Activated naive CD4-positive, alpha-beta T cell treated with Interleukin-2 at 50 U/mL for 16 hours (primary cell): ENCODE measurements at places on chromosomes 2 and 18.

DNA sequence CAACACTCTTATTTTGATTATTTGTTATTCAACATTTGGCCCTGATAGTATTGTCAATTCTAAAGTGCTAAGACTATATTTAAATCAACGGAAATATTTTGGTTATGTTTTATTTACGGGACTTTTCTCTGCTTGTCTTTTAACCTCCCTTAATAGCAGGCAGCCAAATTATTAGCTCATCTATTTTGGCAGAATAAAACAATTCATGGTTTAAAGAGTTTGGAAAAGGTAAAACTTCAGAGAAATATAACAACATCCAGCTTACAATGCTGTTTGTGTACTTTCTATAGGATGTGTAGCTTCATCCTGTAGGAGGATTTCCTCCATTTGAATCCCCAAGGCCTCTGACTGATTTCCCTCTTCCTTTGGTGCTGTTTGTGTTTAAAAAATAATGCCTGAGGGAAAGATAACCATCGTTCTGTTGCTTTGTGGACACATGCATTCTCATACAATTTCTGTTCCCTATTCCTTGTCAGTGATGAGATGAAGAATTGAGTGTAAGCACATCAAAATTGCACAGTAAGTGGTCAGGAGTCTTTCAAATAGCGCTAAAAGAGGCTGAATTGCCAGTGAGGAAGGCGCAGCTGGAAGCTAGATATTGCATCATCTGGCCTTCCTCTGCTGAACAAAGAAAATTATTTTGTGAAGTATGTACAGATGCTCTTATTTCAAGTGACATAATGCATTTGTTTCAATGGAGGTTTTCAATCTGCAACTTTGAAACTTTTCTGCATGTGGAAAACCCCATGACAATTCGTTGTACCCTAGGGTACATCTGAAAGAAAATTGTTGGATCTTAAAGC lies 80.3 kb downstream of the CD28 start:
- no peak for DNase-seq

GRCh38 chr2:1224901-1225300 lies 188.4 kb upstream of the TPO start:
- DNase-seq, result no peak

DNA sequence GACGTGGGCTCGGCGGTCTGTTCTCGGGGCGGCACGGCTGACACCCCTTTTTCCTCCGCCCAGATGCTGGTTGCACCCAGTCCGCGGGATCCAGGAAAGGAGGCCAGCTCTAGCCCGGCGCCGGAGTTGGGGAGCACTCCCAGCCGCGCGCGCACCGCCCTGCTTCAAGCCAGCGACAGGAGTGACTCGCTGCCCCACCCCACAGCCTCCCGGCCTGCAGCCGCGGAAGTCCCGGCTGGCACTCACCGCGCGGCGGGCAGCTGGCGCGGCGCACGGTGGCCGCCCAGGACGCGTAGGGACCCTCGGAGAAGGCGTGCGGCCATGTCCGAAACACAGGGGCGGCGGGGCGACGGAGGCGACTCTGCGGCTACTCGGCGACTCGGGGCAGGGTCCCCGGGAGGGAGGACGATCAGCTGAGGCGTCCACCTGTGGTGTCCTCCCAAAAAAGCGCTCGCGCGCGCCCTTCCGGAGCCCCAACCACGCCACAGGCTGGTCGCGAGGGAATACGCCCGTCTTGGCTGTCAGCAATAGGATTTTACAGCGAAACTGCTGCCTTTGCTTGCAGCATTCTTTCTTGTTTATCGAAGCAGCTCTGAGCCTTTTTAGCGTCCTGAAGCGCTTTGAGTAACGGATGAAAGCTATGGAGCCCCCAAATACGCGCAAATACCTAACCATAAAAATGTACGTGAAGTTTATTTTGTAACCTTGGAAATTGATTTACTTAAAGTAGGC lies at the start of gene ACADL:
ACADL (minus strand) TSS at position 507 of the 732 bp plus-strand sequence; CDS start at position 323, 184 bp downstream.
- no peak for DNase-seq

GRCh38 chr2:112920923-112921532 lies 10.1 kb downstream of the IL37 start:
- peak; percentile 7 for DNase-seq

DNA sequence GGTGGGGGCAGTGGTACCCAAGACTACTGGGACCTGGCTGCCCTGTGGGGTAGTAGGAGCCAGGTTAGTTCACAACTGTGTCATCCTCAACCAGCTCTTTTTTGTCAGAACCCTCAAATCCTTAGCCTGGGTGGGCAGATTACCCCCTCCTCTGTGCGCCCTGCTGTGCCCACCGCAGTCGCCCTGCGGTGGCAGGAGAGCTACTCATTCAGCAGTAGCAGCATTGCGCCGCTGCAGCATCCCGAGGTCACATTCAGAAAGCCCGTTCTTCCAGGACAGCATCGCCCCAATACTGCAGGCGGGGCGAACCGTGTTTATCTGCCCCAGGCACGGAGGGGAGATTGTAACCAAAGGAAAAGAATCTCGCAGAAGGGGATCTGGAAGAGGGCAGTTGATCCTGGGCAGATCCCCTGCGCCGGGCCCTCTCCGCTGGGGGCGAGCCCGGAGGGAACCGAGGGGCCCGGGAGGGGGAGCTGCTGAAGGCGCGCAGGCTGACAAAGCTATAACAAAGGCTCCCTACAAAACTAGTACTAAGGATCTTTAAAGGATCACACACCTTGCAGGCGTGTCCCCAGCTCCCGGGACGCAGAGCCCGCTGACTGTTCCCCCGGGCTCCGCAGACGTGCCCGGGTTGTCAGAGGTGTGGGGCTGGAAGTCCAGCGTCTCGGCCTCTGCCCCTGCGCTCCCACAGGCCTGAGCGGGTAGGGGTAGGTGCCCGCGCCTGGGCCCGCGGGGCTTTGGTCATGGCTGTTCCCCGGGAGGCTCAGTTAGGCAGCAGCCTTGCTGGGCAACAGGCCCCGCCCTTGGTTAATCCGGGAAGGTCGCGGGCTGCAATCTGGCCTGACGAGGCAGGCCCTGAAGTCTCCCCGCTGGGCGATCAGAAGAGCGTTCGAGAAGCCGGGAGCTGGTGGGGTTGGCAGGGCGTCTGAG lies 13.2 kb downstream of the POU3F3 start:
- DNase-seq, result no peak

GRCh38 chr2:74373985-74374384 lies 6.1 kb downstream of the DCTN1 start:
- DNase-seq, result no peak

DNA sequence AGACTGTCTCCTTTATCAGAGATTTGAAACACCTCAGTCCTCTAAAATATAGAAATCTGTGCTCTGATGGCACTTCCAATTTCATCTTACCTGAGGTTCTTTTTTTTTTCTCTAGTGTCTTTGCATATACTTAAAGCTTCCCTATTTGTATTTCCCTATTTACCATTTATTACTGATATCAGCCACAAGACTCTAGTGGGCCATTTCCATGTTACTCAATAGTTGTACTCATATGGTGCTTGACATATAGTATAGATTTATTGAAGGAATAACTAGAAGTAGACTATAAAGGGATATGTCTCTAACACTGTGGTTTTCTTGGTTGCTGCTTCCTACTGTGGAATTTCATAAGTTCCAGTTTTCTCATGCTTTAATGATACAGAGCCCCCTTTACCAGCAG lies 3.0 kb downstream of the RBM45 start:
- no peak for DNase-seq

GRCh38 chr2:85405201-85406059 lies 4.7 kb downstream of the CAPG start:
- peak; percentile 72 for DNase-seq

GRCh38 chr2:163198972-163199371 lies 360.4 kb upstream of the KCNH7 start:
- no peak for DNase-seq

DNA sequence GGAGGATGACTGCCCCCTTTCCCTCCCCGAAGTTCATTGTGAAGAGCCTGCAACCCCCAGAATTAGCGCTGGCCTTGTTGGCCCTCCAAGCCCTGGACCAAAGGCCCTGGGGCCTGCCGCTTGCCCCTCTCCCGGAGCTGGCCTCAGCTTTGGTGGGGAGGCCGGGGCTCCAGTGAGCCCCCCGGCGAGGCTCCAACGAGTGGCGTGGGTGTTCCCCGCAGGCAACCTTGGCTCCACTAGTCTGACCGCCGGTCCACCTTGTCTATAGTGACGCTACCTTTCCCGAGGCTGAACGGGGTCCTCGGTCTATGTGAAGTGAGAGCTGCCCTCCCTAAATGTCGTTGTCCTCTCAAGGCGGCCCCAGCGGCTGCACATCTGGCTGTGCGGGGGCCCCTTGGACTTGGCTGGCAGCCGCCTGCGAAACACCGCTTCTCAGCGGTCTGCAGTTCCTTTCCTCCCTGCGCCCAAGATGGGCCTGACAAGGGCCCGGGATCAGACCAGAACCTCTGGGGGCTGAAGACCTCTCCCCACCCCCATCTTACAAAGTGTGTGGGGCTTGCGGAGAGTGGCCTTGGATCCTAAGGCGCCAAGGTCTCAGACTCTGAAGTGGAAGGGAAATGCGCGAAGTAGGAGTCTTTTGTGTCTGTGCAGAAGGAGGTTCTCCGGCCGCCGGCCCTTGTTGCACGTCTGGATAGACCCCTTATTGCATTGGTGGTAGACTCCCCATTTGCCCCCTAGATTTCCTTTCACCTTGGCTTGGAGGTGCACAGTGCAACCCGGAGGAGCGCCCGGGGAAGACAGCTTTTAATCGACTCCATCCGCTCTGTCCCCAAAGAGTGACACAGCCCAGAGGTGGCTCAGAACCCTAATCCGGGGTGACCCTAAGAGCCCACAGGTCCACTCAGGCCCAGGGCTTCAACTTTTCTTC lies 3.9 kb upstream of the HOXD10 start:
- DNase-seq, result no peak

GRCh38 chr2:55105456-55105855 lies 55.2 kb upstream of the RTN4 start:
- DNase-seq, result no peak

DNA sequence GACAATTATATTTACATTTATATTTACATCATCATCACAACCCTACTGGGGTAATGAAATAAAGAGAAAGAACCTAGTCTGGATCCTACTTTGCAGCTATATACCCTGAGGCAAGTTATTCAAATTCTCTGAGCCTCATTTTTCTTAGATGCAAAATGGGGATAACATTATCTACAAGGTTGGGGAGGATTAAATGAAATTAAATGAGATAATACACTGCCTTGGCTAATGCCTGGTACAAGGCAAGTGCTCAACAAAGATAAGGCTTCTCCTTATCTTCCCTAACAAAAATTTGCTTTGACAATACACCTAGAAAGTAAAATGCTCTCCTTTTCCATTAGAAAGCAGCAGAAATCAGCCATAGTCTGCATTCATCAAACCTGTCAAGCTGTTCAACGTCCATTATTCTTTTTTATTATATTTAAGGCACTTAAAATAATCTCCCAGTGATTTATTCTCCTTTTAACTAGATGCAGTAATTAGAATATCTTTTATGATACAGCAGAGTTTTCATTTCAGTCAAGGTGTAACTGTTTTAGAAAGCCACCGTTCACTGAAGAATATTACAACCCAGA lies 44.8 kb downstream of the TCF4 start:
- no peak for DNase-seq

- DNase-seq, result no peak
Observed at GRCh38 chr2:191637182-191638078, 40.5 kb upstream of the NABP1 start.

- DNase-seq, result no peak
Observed at GRCh38 chr18:48038636-48039035, 108.2 kb upstream of the SMAD2 start.

DNA sequence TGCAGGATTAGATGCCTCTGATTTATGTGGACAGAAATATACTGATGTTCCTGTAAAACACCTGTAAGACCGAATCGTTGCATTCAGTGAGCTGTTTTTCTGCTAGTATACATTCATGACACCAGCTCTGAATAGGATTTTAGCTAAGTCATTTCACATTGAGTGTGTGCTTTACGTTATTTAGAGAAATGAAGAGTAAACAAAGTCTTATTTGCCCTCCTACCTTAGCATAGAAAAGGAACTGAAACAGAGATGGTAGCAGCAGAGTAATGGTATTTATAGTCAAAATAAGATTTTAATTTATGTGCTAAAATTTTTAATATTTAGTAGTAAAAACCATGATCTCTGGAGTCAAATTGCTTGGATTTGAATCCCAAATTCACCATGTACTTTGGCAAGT lies 168.0 kb downstream of the CERS6 start:
- no peak for DNase-seq
